ENCODE measurements at places on chromosomes 12 and 14.
A peak's percentile ranks its signal among the peaks of the same experiment; 100 is the strongest.

- DNase-seq: peak; percentile 52
Measured at GRCh38 chr14:93132472-93133065, 16.8 kb upstream of the ITPK1 start.

DNA sequence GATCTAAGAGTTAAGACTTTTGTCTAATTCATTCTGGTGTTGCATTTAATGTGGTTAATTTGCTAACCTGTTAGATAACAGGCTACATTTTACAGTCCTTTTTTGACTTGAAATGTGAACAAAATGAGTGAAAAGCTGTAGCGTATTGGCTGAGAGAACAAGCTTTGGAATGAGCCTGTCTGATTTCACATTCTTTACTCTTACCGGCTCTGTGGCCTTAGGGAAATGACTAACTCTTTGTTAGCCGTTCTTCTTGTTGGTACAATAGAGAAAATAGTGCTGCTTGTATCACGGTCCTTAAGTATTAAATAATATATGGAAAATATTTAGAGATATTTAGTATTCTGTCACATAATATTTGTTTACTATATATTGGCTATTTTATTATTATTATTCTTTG is 1.9 kb downstream of the MNAT1 start:
- peak; percentile 36 for DNase-seq

DNA sequence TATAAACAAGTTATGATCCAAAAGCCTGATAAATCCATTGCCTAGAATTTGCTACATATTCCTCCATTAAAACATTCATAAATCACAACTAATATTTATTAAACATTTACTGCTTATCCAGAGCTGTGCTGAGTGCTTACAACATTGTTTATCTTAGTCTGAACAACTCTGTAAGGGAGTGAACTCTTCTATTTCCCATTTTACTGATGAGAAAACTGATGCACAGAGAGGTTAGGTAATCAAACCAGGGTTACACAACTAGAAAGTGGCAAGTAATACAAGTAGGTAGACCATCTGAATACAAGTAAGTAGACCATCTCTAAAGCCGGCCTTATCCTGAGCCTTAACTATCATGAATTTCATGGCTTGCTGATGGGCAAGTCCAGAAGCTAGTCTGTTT is 39.5 kb downstream of the WASHC3 start:
- no peak for DNase-seq

DNA sequence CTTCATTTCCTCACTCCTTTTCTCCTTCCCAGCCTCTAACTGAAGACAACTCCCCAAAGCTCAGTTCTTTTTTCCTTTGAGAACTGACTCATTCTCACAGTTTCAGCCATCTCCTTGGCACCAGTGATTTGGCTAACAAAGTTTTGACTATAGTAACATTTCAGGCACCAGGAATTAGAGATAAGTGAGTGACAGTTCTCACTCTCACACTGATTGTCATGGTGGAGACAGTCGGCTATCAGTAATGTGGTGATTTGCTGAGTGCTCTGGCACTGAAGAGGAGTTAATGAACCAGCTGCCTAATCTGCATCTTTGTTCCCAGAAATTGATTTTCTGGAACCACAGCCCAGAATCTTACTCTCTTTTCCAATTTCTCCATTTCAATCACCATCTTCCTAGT is 29.5 kb downstream of the HELB start:
- DNase-seq: no peak

DNA sequence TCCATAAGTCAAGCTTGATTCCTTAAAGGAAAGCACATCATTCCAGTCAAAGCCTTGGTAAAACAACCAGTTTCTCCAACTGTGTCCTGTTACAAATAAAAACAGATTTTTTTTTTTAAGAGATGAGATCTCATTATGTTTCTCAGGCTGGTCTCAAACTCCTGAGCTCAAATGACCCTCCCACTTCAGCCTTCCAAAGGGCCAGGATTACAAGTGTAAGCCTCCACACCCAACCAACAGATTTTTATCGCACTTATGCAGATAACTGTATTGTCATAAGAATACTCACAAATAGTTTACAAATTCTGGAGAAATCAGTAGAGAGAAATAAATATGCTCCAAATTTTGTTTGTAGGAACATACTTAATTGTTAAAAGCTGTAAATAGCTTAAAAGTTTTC is 56.2 kb upstream of the SLC2A13 start:
- DNase-seq: no peak

DNA sequence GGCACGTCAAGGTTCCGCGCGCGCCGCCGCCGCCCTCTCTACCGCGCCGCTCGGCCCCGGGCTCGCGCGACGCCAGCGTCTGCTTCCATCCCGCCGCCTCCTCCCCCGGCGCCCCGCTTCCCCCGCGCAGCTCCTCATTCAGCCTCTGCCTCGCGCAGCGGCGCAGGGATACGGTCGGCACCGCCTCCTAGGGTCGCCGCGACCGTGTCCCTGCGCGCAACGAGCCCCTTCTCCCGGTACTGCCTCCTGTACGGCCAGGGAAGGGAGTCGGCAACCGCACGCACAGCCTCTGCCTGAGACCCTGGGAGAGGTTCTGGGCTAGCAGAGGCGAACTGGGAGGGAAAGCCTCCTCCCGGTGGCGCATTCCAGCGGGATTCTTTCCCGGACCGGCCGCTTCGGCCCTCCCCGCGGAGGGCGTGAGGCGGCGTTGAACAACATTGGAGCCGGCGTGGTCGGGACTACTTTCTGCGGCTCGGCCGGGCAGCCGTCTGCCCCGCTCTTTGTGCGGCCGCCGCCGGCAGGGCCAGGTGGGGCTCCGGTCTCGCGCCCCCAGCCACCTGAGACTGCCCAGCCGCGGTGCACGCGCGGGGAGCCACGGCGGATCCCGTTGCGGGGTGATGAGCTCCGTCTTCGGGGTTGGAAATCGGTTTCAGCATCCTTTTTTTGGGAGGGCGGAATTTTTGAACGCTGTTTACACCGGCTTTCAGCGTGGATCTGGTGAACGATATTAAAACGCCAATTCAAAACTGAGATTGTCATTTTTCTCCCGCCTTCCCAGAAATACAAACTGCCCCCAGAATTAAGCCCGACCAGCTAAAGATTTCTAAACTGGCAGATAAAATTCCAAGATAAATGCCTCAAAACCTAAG is at the start of gene LRP6:
TSS of gene LRP6 (minus strand) at position 172 of the 869 bp plus-strand sequence. CDS start 309 bp downstream, outside the sequence.
- DNase-seq: peak; percentile 98

GRCh38 chr14:100779691-100780080 is 46.2 kb upstream of the MEG3 start:
- no peak for DNase-seq

DNA sequence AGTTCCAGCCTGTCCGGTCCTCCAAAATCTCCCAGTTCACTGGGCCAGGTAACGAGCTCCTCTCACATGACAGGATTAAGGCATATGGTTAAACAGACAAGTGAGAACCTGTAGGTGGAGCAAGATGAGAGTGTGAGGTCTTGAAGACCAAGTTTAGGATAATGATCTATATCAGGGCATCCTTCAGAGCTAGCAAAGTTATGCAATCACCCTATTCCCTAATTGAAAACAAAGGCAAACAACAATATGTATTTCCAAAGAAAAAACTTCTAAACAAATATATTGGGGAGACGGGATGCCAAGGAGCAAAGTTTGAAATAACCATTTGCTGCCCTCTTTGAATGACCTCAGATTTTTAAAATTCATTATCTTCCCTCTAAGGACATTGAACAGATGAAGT is 571.2 kb downstream of the BCL11B start:
- DNase-seq: no peak

- no peak for DNase-seq
Measured at GRCh38 chr14:50813544-50813863, 17.5 kb downstream of the NIN start.

- peak; percentile 42 for DNase-seq
Measured at GRCh38 chr14:64114166-64114565, 180.0 kb downstream of the ESR2 start.

DNA sequence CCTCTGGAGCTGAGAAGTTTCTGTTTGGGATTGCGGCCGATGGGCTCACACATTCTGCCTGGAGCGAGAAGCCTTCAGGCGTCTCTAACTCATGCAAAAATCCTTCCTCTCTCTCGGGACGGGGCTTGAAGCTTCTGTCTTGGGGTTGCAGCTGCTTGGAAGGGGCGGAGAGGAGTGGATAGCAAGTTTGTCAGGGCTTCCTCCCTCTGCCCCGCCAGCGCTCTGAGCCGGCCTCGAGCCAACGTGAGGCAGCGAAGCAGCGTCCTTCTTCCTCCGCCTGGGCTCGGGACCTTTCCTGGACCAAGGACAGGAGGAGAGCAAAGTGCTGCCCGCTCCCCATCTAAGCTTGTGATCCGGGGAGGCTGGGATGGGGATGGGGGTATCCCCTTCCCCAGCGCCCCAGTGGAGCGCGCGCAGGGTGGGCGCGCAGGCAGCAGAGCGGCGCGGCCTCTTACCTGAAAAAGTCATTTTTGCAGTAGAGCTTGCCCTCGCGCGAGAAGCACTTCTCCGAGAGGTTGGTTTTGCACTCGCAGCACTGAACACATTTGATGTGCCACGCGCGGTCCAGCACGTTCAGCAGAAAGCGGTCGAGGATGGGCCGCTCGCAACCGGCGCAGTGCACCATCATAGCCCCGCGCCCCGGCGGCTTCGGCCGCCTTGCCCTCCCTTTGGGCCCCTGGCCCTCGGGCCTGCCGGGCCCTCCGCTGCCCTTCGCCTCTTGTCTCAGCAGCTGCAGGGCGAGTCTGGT is 626 bp downstream of the LHX5 start:
- peak; percentile 48 for DNase-seq

GRCh38 chr14:76053572-76054355 is 68.2 kb downstream of the IFT43 start:
- DNase-seq: no peak

DNA sequence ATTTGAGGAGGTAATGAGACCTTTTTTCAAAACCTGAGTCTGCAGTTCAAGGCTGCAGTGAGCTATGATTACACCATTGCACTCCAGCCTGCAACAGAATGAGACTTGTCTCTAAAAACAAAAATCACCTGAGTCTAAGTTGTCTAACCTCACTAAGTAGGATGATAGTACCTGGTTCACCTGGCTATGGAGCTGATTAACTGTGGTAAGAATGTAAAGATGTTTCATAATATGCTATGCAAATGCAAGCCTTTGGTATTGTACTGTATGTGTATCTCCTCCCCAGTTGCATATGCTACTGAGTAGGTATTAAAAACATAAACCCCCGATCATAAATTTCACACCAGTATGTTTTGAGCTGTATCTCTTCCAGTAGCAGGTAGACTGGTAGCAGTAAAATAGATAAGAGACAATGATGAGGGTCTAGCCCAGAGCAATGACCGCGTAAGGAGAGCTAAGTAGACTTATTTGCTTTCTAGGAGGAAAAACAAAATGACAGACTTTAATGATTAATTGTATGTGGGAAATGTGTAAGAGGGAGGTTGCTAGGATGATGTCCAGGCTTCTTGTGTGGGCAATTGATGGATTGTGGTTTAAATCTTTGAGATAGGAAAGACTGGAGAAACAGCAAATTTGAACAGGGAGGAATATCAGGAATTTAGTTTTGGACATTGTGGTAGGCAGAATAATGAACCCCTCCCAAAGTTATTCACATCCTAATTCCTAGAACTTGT is 41.6 kb upstream of the EGLN3 start:
- DNase-seq: no peak

GRCh38 chr12:116206828-116207227 is 70.7 kb downstream of the MED13L start:
- no peak for DNase-seq

DNA sequence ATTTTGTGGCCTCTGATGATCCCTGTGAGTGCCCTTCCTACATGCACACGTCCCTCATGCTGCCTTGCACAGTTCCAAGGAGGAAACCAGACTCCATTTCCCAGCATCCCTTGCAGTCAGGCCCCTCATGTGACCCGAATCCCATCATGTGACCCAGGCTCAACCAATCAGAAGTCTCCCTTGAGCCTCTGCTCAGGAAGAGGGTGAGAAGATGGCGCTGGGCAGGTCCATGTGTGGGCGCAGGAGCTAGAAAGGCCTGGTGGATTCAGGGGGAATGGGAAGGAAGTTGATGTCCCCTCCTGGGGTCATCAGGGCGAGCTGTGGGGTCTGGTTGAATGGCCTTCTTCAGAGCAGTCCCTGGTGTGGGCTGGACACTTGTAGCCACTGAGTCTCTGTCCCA is 240.5 kb downstream of the ADGRD1 start:
- DNase-seq: no peak

DNA sequence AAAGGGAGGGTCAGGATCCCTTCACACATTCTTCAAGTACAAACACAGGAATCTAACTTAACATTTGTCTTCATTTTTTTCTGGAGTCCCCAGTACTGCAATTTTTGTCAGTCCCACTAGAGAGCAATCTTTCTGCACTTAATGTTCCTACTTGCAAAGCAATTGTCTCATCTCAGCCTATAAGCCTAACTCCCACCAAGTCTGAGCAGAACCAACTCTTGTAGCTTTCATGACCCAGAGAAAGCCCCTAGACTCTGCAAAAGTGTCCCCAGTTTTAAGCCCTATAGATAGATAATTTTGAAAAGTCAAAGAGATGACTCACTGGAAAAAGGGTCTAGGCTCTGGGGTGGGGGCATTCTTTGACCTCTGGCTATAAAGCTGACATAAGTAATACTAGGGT is 1.8 kb upstream of the ZBTB39 start:
- peak; percentile 77 for DNase-seq

DNA sequence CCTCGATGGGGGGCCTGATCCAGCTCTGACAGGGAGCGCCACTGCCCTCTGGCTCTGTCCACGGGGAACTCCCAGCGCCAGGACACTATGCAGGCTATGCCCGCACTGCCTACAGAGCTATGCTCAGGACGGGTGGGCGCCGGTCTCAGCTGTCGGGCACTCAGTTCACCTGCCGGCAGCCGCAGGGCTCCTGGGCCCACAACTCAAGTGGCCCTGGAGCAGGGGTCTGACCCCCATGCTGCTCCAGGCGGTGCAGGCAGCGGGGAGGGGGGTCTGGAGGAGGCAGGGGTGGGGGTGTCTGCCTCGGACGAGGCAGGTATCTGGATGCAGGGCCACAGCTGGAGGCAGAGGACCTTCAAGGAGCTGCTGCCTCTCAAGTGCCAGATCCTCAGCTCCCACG is 28.5 kb upstream of the NUDT14 start:
- DNase-seq: no peak

DNA sequence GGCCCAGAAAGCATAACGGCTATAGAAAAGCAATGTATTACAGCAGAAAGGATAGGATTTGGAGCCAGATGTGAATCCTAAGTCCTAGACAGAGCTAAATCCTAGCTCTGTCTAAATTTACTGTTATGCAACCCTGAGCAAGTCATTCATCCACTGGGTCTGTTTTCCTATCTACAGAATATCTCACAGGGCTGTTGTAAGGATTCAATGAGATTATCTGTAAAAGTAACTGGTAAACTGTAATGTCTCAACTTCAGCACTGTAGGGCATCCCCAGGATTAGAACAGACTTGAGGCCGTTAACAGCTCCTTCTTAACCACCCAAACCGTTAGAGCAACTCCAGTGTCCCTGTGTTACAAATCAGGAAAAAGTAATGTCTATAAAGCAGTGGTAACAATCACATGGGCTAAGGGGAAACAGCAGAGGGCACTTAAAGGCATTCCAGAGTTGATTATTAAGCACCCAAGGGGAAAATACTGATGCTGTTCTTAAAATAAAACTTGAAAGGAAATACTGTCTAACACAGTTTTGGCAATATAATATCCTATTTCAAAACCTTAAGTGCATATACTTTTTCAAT is 10.1 kb downstream of the GMFB start:
- DNase-seq: no peak

- DNase-seq: peak; percentile 20
Measured at GRCh38 chr12:119649202-119649808, 18.6 kb upstream of the PRKAB1 start.
